ENCODE measurements at places on chromosomes 3 and 15.

DNA sequence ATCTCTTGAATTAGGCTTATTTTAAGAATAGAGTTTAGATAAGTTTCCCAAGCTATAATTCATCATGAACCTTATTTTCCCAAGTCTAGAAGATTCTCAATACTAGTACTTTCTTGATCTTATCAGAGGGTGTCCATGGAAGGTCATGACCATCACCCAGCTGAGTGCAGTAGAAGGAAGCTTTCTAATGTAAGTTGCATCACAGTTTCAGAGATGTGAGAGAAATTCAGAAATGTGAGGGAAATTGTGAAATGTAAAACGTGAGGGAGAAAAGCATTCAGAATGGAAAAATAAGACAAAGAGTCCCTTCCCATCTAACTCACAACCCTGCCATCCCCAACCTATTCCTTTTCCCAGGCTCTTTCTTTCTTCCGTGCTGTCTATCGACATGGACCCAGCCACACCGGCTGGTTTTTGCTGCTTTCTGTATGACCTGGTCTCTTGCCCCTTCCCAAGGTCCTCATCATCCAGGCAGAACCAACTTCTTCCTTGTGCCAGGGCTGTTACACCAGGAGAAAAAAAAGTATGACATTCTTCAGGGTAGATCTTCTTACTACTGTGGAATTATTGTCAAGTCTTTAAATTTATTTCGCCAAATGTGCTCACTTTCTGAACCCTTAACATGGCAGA is 6.7 kb downstream of the CAPN3 start:
- no peak for DNase-seq

- DNase-seq = peak; percentile 56
Observed at GRCh38 chr15:69035205-69035917, 20.9 kb downstream of the NOX5 start.

- no peak for DNase-seq
Observed at GRCh38 chr3:188491276-188491687, 337.3 kb downstream of the LPP start.

DNA sequence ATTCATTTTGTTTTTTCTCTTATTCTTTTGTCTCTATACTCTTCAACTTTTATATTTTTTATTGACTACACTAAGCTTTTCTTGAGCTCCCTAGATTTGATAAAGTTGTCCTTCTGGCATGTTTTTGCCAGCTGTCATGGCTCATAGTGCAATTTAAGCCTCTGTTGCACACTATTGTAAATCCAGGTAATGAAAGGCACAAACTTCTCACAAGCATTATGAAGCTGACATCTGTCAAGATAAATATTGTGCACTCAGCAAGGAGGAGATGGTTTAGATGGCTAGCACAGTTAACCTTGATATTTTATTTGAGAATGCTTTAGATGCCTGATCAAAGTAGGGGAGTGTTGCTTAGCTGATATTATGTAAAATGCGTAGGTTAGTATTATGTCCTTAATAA is 1280.9 kb downstream of the NSUN3 start:
- no peak for DNase-seq

DNA sequence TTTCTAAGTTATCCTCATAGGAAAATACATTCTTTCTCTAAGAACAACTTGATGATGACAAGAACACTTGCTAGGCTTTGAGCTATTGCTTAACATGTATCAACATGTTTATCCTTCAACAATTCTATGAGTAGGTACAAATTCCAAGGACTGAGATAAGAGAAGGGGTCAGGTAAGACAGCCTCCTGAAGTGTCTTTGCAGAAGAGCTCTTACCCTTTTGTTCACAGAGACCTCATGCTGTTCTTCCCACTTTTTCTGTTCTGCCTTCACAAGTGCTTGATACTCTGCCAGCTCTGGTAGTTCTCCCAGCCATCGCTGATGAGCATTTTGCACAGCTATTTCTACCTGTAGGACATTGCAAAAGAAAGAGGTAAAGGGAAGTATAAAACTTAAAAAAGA is 50.9 kb downstream of the CEP152 start:
- DNase-seq = no peak

- peak; percentile 30 for DNase-seq
Observed at GRCh38 chr3:16511681-16512434, 1.6 kb downstream of the RFTN1 start.

DNA sequence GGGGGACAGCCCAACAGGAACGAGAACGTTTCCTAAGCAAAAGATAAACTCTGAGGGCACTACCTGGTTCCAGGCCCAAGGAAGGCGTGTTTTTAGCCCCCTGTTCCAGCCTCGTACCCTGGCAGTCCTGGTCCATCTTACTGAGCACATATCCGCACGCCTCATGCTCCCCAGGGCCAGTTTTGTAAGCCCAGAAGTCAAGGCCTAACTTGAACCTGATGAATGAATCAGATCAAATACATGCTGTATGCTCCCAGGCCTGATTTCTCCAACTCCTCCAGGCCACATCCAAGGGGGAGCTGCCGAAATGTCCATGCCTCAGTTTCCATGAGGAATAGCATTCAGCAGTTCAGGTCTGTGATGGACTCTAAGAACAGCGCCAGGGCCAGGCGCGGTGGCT is 14.3 kb upstream of the DOCK3 start:
- DNase-seq = no peak

- no peak for DNase-seq
Observed at GRCh38 chr3:20353286-20353685, 167.3 kb upstream of the SGO1 start.
